Hindlimb muscle (tissue), 1 donor: ENCODE measurements at places on chromosomes 3 and 15.

- no peak for DNase-seq
These were observed 497.4 kb upstream of the RASGRP1 start for GRCh38 chr15:39061952-39062464.

DNA sequence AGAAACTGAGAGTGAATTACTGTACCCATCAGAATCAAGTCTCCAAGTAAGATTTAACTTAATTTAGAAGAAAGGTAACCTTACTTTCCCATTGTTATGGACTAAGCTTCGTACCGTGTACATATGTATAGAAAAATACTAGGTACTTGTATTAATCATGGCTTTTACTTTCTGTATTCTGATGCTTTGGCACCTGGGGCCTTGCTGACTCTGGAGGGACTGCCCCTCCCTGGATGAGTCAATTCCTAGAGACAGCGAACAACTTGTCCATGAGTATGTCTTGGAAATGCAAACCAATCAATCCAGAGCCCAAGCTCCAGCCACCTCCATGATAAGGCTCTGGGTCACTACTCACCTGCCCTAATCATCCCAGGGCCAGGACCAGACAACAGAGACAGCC lies 50.0 kb upstream of the DGKG start:
- DNase-seq = no peak

- DNase-seq = no peak
These were observed 280.4 kb downstream of the ULK4 start for GRCh38 chr3:41681479-41681878.

GRCh38 chr3:65625305-65625704 lies 413.4 kb downstream of the MAGI1 start:
- no peak for DNase-seq
